ENCODE measurements at places on chromosomes 1 and 21. TPM values are rescaled to one million over a fixed set of nuclear protein-coding genes. Genes with fewer than 3 reads are reported as not detected.
A peak's percentile ranks its signal among the peaks of the same experiment; 100 is the strongest.

LCE1E gene
- total RNA-seq = not detected

PADI4 gene
- 0.30 TPM for total RNA-seq

CYP4X1 gene
- not detected for total RNA-seq

SLC45A3 gene
- 0.53 TPM for total RNA-seq

DNA sequence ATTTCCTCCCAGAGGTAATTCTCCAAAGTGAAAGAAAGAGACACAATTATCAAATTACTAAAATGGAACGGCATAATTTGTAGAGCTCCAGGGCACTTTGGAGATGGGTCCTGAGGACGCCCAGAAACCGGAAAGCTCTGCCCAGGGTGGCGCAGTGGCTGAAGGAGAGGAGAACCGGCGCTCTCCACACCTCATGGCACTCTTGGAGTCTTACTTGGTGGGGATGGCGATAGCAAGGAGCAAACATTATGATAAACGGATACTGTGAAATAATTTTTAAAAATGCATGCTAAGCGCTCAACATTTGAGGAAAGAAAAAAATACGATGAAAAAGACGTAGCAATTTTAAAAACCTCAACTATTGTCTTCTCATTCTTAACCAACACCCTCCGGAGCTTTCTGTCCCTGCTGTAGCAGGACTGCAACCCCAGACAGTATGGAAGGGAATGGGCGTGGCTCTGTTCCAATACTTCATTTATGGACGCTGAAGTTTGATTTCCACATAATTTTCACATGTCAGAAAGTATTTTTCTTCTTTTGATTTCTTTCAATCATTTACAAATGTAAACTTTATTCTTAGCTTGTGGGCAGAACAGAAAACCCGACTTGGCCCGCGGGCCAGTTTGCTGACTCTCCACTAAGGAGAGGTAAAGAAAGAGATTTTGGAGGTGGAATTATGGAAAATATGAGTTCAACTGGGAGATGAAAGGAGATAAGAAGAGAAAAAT lies 1.1 kb downstream of the S100A11 start:
- peak overlapping the region; percentile 82 for H3K4me3 ChIP-seq
- H3K27me3 ChIP-seq = no peaks in the 10 kb centered on the region
- peaks cover 46% of the 10 kb centered on the region for H3K36me3 ChIP-seq

GRCh38 chr21:45894906-45895777 lies 86.4 kb upstream of the COL6A1 start:
- DNase-seq = no peak
- H3K4me3 ChIP-seq = no peak overlapping the region
- no peaks in the 10 kb centered on the region for H3K36me3 ChIP-seq
- H3K27ac ChIP-seq = no peak overlapping the region
- H3K27me3 ChIP-seq = no peaks in the 10 kb centered on the region
- H3K4me1 ChIP-seq = peaks cover 32% of the 10 kb centered on the region

DNA sequence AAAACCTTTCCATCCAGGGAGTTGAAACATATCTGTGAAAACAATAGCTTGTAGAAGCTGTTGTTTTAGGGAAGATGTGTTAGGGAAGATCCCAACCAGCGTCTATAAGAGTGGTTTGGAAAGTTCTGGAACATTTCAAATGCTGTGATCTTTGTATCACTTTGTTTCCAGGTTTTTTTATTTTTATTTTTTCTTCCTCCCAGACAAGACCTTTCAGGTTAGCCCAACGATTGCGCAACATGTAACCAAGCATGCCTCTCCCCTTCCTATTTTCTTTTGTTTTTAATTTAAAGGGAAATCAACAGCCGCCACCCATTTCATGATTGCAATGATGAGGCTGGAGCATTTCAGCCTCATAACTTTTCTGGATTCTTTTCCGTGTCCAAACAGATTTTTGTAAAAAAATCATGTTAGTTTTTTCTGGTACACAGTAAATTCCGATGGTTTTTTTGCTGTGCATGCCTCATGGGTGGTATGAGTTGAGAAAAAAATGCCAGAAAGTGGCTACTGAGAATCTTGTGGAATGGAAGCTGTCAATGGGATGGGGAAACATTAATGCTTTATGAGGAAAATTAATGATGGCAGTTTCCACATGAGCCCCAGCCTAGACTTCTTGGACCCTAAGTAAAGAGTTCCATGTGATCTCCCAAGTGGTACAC lies 109.3 kb downstream of the RUNX1 start:
- H3K36me3 ChIP-seq = peaks cover 4% of the 10 kb centered on the region
- H3K27ac ChIP-seq = peak overlapping the region; percentile 64
- no peaks in the 10 kb centered on the region for H3K27me3 ChIP-seq

DNA sequence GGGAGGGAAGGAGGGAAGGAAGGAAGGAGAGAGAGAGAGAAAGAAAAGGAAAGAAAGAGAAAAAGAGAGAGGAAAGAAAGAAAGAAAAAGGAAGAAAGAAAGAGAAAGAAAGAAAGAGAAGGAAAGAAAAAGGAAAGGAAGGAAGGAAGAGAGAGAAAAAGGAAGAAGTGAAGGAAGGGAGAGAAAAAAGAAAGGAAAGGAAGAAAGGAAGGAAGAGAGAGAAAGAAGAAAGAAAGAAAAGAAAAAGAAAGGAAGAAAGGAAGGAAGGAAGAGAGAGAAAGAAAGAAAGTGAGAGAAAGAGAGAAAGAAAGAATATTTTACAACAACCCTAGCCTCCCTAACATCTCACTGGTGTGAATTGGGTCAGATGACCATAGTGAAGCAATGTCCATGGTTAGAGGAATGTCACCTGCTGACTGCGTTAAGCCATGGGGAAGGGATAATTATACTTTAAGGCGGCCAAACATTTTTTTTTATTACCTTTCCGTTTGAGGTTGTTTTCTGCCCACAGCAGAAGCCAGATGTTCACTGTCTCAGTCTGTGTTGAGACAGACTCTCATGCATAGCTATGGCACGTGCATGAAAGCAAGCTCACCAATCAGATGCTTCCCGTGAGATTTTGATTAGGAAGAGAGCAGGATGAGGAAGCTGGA lies 76.4 kb downstream of the SNRPE start:
- DNase-seq = no peak
- no peaks in the 10 kb centered on the region for H3K4me1 ChIP-seq
- H3K4me3 ChIP-seq = no peak overlapping the region

- no peaks in the 10 kb centered on the region for H3K4me1 ChIP-seq
- no peak overlapping the region for H3K27ac ChIP-seq
- no peaks in the 10 kb centered on the region for H3K36me3 ChIP-seq
- H3K4me3 ChIP-seq = no peak overlapping the region
- H3K27me3 ChIP-seq = no peaks in the 10 kb centered on the region
These were observed 123.9 kb upstream of the VAMP3 start for GRCh38 chr1:7646981-7647901.

DNA sequence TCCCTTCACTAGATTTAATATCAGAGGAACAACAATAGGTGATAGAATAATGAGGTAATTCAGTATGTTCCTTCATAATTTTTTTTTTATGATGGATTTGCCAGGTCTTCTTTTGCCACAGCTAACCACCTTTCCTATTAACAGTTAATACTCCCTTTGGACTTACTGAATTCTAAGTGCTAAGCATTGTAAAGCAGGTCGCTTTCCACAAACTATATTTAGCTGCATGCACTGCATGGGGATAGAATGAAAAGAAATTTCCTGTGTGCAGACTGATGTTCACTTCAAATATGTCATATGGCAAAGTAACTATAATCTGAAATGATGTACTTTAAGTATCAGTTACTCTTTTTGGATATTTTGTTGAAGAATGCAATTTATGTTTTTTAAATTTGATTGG lies 85.8 kb downstream of the GPR161 start:
- H3K4me3 ChIP-seq = no peak overlapping the region
- no peaks in the 10 kb centered on the region for H3K27me3 ChIP-seq
- H3K36me3 ChIP-seq = peaks cover 7% of the 10 kb centered on the region
- no peak overlapping the region for H3K27ac ChIP-seq
- no peaks in the 10 kb centered on the region for H3K4me1 ChIP-seq

DNA sequence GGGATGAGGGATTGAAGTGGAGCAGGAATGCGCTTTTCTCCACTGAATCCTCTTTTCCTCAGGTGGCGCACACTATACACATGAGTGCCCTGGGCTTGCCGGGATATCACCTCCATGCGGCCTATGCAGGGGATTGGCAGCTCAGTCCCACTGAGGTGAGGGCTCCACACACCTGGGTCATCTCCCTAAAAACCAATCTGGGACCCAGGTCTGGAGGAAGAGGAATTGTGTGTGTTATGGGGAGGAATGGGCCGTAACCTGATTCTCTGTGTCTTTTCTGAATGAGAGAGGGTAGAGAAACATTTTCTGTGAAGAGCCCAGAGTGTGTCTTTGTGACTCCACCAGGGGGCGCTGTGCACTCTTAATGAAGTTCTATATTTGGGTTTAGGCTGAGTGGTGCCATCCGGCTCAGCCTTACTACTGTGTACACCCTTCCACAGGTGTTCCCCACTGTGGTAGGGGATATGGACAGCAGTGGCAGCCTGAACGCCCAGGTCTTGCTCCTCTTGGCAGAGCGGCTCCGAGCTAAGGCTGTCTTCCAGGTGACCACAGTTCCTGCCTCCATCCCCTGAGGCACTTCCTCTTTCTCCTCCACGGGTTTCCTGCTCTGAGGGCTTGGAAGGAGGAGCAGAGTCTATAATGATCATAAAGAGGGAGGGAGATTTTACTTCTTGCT lies 1.5 kb downstream of the TOMM40L start:
- H3K4me3 ChIP-seq = peak overlapping the region; percentile 97
- H3K4me1 ChIP-seq = peaks cover 28% of the 10 kb centered on the region
- H3K27ac ChIP-seq = peak overlapping the region; percentile 65
- H3K27me3 ChIP-seq = no peaks in the 10 kb centered on the region
- peaks cover 19% of the 10 kb centered on the region for H3K36me3 ChIP-seq

DNA sequence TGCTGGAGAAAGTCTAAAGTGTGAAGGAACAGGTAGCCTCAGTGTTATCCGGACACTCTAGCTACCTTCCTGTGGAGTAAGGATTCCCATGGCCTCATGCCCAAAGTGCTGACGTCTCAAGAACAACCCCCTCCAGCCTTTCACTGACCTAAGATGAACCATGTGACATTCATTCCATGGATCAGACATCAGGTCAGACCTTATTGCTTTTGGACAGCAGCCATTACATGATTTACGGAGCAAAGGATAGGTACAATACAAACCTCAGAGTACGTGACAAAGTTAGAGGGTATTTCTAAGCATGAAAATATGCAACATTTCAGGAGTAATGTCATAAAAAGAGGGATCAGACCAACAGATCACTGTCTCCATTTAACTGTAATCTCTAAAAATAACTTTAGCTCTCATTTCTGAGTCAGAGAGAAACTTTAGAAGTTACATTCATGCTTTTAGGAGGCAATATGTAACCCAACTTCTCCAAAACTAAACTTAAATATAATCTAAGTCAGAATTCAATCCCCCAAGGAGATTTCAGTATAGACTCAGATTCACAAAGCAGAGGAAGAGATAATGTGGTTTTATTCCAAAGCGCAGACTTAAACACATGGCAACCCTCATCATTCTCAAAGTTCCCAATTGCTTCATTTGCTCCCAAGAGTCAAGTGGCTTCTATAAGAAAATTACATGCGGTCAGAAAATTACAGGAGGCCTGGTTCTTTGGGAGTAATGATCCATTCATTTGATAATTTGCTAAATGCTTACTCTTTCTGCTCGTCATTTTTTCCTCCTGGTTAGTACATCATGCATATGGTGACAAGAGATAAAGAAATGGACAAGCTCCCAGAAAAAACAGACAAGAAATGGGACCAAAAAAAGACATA lies 280.4 kb downstream of the SETD4 start:
- H3K4me1 ChIP-seq = peaks cover 5% of the 10 kb centered on the region
- no peak overlapping the region for H3K27ac ChIP-seq
- H3K27me3 ChIP-seq = peaks cover 12% of the 10 kb centered on the region
- no peak overlapping the region for H3K4me3 ChIP-seq

GRCh38 chr1:65958561-65959350 lies 166.1 kb downstream of the PDE4B start:
- H3K27ac ChIP-seq = no peak overlapping the region
- H3K4me3 ChIP-seq = no peak overlapping the region
- H3K27me3 ChIP-seq = no peaks in the 10 kb centered on the region
- H3K4me1 ChIP-seq = no peaks in the 10 kb centered on the region

DNA sequence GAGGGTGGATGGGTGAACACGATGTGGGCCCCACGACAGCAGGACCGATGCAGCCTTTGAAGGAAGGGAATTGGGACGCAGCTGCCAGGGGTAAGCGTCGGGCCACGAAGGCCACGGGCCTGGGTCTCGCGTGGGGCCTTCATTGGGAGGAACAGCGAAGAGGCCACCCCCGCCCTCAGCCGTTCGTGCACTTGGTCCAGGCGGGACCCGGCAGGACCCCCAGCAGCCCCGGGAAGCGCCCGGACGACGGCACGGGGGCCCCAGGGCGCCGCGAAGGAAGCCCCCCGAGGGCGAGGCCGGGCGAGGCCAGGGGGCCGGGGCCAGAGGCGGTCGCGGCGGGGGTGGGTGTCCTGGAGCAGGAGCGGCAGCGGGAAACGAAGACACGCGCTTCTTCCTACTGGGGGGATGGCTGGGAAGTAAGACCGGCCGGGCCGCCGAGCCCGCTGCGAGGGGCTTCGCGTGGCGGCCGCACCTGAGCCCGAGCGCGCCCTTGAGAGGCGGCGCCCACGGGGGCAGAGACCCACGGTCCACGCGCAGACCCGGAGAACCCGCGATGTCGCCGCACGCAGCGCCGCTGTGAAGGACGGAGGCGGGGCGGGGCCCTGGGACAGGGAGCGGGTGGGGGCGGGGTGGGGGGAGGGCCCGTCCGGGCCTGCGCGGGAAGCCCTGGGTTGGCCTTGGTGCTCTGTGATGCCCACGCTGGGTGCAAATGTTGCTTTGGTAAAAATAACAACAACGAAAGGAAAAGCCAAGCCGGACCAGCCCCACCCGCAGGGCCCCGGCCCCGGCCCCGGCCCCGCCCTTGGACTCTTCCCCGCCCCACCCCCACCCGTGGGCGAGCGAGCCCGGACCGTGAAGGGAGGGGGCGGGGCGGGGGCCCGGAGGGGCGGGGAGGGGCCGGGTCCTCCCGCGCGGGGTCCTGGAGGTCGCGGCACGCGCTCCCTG lies 56.0 kb upstream of the ADARB1 start:
- no peaks in the 10 kb centered on the region for H3K36me3 ChIP-seq
- H3K27ac ChIP-seq = no peak overlapping the region
- H3K4me1 ChIP-seq = peaks cover 6% of the 10 kb centered on the region
- peaks cover 27% of the 10 kb centered on the region for H3K27me3 ChIP-seq
- DNase-seq = peak; percentile 11
- peak overlapping the region; percentile 46 for H3K4me3 ChIP-seq

DNA sequence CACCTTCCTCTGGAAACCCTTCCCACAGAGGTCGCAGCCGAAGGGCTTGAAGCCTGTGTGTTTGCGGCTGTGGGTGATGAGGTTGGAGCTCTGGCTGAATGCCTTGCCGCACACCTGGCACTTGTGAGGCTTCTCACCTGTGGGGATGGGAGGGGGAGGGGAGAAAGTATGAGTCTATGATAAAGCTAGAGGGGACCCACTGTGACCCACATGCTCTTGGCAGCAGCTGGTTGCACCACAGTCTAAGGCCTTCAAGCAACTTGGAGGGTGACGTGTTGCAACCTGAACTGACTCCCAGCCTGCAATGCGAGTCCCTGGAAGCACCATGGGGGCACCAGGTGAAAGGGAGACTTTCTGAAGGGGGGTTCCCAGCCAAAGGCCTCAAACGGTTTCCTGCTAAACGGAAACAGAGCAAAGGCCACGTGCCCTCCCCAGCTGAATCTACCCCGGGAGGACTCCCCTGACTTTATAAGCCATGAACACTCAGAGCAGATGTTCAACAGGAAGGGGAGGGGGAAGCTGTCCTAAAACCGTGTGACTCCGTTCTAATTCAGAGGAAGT lies 10.6 kb downstream of the GFI1 start:
- peaks cover 77% of the 10 kb centered on the region for H3K36me3 ChIP-seq
- no peaks in the 10 kb centered on the region for H3K27me3 ChIP-seq
- peak overlapping the region; percentile 92 for H3K27ac ChIP-seq
- peaks cover 85% of the 10 kb centered on the region for H3K4me1 ChIP-seq

- DNase-seq = no peak
- no peak overlapping the region for H3K27ac ChIP-seq
- H3K4me3 ChIP-seq = no peak overlapping the region
These were observed 48.6 kb downstream of the KCNC4 start for GRCh38 chr1:110258734-110259133.
